ENCODE measurements at places on chromosomes 6 and 20. TPM values are rescaled to one million over a fixed set of nuclear protein-coding genes. Genes with fewer than 3 reads are reported as not detected.
A peak's percentile ranks its signal among the peaks of the same experiment; 100 is the strongest.

The PDE7B gene
- 1.3 TPM for total RNA-seq

DNA sequence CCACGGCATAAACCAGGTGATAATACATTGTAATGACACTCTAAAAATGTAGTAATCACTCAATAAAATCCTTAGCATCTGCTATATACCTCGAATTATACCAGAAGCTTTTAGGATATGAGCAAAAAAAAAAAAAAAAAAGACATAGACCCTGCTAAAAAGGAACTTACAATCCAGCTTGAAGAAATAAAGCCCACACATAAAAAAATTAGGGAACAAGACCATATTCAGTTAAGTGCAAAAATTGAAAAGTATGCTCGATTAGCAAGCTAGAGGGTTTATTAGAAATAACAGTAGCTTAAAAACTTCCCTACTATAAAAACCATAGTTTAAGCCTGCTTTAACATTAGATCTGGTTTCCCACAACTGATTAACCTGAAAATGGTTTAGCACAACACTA lies 135.6 kb downstream of the GMPR start:
- no peak for DNase-seq

DNA sequence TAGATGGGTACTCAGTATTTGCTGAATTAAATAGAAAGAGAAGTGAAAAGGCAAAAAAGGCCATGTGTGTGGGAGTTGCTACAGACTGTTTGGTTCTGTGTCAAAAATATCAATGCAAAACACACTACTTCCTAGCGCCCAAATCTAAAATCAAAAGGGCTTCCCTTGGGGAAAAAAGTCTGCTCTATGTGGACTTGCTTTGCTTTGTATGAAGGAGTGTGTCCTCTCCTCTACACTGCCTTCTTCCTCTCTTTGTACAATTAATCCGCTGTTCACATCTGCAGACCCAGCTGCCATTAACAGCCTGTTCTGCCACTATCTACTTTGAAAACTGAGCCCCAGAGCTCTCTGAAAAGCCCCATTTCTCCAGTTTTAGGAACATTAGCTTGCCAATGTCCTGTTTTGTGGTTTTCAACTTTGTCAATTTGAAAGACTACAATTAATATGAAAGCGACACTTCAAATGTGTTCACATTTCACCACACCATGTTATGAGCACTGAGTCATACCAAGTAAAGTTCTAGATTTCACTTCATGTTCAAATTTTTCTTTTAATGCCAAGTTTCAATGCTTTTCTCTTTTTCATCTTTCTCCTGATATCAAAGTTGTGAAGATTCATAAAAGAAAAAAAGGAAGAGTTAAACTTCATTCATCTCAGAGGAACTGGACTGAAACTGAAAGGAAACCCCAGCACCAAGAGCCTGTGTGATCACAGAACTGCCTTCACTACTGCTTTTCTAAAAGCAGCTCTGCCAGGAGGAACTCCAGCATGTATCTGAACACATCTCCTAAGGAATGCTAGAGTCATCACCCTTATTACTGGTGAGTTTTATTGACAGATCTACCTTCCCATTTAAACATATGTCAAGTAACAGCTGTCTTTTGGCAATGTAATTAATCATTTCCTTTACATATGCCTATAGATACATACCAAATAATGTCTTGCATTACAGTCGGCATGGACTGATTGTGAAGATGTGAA lies 102.6 kb downstream of the KIF13A start:
- no peak for DNase-seq

- peak; percentile 42 for DNase-seq
These were observed 285.0 kb upstream of the SPTLC3 start for GRCh38 chr20:12723811-12724210.

Data from HT1080 (cell line).